Tibial nerve (tissue), 4 donors: ENCODE measurements at places on chromosomes 13 and 19.

- DNase-seq: no peak
Observed at GRCh38 chr19:36417752-36418286, 625 bp downstream of the ZFP82 start.

DNA sequence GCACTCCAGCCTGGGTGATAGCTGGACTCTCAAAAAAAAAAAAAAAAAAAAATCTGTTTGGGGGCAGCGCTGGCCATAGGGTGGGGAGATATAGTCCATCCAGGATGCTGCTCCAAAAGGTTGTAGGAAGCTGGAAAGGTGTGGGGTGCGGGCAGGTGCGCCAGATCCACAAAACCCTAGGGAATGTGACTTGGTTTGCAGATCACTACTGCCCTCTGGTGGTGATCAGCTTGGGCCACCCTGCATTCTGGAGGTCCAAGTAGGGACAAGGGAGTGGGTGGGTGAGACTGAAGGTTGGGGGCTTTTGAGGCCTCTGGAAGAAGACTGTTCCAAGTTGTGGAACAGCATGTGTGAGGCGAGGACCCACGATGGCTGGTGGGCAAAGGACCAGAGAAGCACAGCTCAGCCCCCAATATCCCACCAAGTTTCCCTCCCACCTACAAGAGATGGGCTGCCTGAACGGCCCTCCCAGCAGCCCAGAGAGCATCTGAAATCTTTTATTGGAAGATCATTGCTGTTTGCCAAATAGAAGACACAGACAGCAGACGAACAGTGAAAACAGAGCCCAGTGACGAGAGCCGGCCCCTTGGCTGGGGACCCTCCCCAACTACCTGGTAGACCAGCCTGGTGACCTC, 10.4 kb upstream of the TYK2 start:
- DNase-seq: peak; percentile 48

DNA sequence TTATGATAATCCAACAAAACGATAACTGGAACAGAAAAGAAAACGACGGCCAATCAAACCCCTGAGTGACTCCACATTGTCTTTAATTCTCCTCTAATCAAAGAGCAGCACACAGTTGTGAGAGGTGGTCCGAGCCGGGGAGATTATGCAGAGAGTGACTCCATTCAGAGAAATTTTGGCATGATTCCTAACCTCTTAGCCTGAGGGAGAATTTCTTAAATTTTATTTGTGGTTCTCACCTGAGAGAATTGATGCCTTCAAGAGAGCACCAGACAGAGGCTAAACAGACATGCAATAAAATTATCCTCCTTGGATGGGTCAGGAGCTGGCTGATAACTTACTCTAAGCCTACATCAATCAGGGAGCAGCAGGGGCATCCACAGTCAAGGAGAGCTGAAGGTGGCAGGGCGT, 310.0 kb upstream of the KLF12 start:
- DNase-seq: no peak

GRCh38 chr19:31126236-31126635, 223.0 kb downstream of the TSHZ3 start:
- DNase-seq: no peak

DNA sequence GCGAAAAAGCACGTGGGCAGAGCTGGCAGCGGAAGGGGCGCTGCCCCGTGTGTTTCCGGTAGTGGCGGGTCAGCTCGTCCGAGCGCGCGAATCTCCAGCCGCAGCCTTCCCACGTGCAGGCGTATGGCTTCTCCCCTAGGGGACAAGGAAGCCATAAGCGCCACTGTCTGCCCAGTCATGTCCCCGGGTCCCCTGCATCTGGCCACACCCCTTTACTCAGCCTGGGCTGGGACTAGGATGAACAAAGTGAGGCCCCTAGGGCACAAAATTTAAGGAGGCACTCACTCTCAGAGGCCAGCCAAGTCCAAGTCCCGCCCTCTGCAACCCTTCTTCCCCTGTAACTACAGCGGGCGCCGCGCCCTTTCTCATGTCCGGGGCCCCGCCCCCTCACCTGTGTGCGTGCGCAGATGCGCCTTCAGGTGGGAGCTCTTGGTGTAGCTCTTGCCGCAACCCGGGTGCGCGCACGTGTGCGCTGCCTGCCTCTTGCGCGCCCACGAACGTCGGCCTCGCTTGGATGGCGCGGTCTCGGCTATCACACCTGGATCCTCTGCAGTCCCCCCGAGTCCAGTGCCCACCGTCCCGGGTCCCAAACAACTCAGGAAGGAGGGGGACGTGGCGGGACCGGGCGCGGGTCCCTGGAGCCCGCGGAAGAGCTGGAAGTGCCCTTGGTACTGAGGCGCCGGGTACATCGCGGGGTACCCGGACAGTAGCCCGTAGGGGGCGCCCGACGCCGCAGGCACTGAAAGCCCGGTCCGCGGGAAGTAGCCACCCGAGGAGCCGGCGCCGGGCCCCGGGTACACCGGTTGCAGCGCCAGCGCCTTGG, 1.9 kb downstream of the KLF1 start:
- no peak for DNase-seq

DNA sequence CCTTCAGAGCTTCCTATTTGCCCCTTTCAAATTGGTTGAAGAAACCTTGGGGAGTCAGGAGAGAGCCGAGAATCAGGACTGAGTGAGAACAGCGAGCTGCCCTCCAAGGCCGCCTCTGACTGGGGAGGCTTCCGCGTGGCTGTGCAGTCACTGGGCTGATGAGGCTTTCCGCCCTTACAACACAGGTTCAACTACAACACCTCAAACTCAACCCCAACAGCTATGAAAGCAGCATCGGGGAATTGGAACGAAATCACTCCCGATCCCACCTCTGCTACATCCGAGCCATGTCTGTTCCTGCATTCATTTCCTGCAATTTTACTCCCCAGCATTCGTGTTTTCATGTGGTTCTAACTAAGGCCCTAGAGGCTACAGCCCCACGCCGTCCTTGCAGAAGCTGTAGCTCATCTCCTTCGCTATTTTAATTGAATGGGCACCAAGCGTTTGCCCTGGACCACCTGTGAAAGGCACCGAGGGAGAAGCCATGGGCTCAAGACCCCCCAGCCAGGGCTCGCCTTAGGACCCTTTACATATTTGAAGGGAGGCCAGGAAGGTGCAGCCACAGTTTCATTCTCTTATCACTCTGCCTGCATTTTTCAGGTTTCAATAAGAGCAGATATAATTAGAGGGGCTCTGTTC, 12.3 kb upstream of the RASA3 start:
- peak; percentile 4 for DNase-seq

DNA sequence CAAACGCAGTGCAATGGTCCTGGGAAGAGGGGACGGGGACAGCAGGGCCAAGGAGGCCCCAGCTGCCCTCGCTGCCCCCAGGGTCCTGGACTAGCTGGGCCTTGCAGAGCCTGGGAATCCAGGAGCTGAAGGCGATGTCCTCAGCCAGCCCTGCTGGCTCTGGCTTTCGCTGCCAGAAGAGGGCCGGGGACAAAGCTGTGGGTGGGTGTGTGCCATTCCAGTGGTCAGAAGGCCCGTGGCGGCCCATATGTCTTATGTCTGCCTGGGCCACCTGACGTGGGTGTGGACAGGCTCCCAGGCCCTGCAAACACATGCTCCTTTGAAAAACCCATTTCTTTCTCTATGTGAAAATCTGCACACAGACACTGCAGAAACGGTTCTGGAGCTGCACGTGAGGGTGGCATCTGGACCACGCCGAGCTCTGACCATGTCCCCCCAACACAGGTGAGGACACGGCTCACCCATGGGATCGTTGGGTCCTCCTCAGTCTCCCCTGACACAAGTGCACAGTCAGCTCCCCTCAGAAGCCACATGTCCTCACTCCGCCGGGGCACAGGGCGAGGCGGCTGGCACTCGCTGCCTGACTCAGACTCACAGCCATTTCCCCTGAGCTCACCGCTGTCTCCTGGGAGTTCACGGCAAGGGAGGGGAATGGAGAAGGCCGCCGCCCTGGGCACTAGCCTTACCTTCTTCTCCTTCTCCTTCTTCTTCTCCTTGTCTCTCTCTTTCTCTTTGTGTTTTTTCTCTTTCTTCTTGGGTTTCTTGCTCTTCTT, 16.9 kb downstream of the IZUMO4 start:
- no peak for DNase-seq

- DNase-seq: no peak
Observed at GRCh38 chr13:112263152-112263551, 113.0 kb upstream of the SPACA7 start.

DNA sequence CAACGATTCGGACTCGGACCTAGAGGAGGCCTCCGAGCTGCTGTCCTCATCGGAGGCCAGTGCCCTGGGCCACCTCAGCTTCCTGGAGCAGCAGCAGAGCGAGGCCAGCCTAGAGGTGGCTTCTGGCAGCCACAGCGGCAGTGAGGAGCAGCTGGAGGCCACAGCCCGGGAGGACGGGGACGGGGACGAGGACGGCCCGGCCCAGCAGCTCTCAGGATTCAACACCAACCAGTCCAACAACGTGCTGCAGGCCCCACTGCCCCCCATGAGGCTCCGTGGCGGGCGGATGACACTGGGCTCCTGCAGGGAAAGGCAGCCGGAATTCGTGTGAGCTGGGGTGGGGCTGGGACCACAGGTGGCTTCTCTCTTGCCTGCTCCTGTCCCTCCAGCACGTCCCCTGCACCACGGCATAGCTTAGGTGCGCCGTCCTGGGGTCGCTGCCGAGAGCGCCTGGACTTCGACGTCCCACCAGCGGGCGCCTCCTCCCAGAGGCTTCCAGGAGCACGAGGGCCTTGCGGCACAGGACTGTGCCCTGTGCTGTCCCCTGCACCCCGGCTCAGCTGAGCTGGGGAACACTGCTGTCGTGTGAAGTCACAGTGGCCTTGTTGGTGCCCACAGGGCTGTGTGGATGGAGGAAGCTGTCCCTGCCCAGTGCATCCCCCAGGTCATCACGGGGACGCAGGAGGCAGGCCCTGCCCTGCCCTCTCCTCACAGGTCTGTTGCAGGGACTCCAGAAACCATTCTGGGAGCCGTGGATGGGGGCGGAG, 9.3 kb downstream of the POLR2E start:
- no peak for DNase-seq

DNA sequence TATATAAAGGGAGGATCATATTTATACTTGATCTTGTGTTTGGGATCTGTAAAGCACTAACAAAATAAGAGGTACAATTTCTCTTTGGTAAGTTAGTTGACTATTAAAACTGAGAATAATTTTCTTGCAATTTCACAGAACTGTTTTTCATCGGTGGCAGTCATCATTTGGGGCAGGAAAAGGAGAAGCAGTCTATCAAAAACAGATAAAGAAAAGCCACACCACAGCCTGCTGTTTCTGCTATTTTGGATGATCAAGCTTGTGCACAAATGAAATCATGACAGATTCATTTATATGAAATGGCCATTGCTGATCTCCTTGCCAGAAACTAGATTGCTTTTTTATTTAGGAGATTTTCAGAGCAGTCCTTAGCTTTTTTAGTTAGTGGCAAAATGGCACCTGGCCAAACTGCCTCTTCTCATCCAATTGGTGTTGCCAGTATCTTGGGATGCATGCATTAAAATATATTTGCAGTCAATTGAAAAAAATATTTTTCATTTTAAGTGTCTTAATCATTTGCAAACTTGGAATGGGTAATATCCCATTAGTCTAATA, 326.0 kb downstream of the HS6ST3 start:
- DNase-seq: no peak

DNA sequence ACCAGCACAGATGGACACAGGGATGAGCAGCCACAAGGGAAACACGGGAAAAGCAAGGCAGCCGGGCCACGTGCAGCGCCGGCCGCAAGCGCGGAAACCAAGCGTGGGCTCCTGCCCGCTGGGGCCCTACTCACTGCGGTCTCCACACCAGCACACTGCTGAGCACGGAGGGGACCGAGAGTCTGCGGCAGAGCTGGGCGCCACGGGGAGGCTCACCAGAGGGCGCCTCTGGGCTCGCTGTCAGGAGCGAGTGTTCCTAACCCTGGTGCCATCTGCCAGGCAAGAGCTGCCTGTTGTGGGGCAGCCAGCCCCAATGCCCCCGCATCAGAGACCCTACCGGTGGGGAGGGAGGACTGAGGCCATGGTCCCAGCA, 26.5 kb downstream of the MPND start:
- no peak for DNase-seq

DNA sequence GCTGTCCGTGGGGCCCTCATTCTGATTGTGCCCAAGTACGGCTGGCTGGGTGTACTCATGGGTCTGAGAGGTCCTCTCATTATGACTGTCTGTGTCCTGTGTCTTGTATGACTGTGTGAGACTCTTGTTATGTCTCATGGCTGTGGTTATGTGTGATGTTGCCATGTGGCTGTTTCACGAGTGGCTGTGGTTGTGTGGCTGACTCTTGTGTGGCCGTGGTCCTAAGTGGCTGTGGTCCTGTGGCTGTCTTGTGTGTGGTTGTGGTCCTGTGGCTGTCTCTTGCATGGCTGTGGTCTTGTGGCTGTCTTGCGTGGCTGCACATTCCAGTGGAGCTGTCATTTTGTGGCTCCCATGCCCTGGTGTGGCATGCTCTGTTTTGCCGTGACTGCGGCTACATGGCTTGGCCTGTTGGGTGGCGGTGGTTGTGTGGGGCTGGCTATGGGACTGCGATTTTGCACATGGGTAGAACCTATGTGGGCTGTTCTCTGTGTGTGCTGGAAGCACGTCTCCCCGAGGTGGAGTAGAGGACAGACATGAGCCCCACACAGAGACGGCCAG, 2.5 kb downstream of the LYL1 start:
- no peak for DNase-seq

- DNase-seq: no peak
Observed at GRCh38 chr13:30725326-30726085, 9.8 kb upstream of the ALOX5AP start.

- no peak for DNase-seq
Observed at GRCh38 chr13:47661076-47661475, 340.0 kb downstream of the SUCLA2 start.

DNA sequence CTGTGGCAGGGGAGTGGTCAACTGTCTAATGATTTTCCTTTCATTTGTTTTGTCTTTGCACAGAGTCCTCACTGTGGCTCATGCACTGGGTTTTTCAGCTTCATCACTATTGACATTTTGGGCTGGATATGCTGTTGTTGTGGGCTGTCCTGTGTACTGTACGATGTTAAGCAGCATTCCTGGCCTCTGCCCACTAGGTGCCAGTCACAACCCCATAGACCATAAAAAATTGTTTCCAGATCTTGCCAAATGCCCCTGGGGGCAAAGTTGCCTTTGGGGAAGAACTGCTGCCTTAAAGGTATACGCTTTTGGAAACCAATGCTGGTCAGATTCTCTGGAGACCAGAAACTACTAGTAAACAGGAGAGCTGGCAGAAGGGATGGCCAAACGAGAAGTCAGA, 310.4 kb downstream of the SPRY2 start:
- DNase-seq: no peak

- no peak for DNase-seq
Observed at GRCh38 chr13:57612568-57612967, 19.0 kb upstream of the PCDH17 start.

- DNase-seq: no peak
Observed at GRCh38 chr13:73693215-73693614, 441.0 kb downstream of the KLF12 start.
